ENCODE measurements at places on chromosomes 12 and 14.

DNA sequence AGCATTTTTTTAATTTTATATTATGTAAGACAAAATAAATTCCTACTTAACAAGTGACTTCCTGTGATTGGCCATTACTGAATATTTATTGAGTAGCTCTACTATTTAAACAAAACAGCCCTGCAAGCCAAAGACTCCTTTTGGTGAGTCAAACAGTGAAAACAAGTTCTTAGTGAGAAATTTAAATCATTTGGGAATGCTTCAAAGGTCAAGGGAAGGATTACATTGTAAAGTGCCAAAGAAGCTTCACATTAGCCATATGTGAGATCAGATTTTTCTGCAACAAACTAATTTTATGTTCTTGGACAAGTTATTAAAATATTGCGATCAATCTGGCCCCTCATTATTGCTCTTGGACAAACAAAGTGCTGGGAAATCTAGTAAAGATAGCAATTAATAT lies 795.4 kb upstream of the MGAT4C start:
- DNase-seq: no peak

- no peak for DNase-seq
Observed at GRCh38 chr12:118353721-118354120, 19.0 kb downstream of the TAOK3 start.

DNA sequence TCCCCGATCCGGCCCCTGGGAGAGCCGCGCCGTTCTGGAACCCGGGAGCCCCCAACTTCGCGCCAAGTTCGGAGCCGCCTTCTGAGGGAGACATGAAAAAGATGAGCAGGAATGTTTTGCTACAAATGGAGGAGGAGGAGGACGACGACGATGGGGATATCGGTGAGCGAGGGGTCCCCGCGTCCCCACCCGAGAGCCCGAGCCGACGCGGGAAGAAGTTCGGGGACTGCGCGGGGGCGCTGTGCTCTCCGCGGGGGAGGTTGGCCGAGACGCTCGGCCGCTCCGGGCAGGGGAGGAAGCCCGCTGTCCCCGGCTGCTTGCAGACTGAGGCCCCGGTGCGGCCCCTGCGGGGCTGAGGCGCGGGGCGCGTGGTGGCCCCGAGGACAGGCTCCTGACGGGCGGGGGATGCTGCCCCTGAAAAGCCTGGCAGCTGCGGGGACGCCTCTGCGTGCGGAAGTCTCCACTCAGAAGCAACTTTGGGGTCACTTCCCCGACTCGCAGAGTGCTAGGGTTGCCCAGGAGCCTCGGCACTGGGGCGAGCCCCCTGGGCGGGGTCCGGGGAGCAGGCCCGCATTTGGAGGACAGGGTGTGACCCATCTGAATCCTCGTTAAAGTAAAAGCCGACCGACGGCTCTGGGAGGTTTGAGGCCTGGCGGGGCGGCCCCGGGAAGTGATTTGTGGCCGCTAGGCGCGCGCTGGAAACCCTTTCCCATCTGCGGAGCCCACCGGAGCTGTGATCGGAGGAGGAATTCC lies 511 bp downstream of the ANO6 start:
- DNase-seq: peak; percentile 73

DNA sequence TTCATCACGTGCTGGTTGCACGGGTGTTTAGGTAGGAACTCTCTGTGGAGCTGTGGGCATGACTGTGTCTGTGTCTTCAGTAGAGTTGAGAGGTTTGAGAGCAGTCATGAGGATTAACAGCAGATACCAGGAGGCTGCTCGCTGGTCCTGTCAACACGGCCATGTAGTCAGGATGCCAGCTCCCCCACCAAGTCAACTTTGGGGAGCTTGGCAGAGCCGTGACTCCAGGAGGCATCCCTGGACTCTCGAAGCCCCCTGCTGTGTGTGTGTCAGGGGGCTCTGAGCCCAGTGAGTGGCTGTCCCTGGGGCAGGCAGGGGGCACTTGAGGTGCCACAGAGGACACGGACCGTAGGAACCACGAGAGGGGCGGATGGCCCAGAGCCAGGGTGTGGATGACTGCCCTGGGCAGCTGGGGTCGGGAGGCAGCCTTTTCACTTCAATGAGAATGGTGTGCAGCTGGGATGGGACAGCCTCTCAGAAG lies 7.2 kb upstream of the GPR132 start:
- no peak for DNase-seq

DNA sequence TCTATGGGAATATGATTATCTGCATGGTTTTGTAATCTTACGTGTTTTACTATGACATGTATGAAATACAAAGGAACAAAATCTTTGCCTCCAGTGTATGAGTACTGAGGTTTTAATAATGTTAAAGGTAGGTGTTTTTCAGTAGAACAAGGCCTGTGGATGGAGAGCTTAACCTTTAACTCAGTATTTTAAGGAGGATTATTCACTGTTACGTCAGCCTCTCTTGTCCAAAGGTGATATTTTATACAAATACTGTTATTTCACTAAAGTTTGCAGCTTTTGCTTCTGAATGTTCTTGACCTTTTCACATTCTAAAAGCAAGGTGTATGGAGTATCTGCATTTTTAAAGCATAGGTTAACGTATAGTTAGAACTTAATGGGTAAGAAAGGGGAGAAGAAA lies 195.3 kb downstream of the ERC1 start:
- DNase-seq: no peak

GRCh38 chr12:98714426-98714825 lies 69.3 kb downstream of the APAF1 start:
- no peak for DNase-seq

GRCh38 chr14:54756656-54757392 lies 145.8 kb downstream of the GCH1 start:
- DNase-seq: no peak

- DNase-seq: no peak
Observed at GRCh38 chr14:23380197-23380914, 3.5 kb downstream of the CMTM5 start.

DNA sequence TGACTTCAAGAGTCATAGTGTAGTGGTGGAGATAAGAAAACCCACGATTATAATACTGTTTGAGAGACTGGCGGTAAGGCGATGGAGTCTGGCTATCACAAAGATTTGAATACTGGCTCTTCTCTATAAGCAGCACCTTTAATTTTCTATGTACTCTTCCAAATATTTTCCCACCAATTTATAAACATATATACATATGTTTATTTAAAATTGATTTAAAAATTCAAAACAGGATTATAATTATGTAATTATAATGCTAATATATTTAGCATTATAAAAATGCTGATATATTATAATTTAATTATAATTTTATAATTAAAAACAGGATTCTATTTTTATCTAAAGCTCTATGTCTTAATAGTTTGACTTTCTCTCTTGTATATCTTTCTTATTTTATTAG lies 15.4 kb upstream of the DCD start:
- DNase-seq: no peak

- DNase-seq: no peak
Observed at GRCh38 chr14:87066221-87066817, 926.7 kb downstream of the GALC start.

- DNase-seq: no peak
Observed at GRCh38 chr14:71355324-71356201, 448.3 kb downstream of the PCNX1 start.

- no peak for DNase-seq
Observed at GRCh38 chr12:121955258-121956237, 37.2 kb downstream of the CFAP251 start.

DNA sequence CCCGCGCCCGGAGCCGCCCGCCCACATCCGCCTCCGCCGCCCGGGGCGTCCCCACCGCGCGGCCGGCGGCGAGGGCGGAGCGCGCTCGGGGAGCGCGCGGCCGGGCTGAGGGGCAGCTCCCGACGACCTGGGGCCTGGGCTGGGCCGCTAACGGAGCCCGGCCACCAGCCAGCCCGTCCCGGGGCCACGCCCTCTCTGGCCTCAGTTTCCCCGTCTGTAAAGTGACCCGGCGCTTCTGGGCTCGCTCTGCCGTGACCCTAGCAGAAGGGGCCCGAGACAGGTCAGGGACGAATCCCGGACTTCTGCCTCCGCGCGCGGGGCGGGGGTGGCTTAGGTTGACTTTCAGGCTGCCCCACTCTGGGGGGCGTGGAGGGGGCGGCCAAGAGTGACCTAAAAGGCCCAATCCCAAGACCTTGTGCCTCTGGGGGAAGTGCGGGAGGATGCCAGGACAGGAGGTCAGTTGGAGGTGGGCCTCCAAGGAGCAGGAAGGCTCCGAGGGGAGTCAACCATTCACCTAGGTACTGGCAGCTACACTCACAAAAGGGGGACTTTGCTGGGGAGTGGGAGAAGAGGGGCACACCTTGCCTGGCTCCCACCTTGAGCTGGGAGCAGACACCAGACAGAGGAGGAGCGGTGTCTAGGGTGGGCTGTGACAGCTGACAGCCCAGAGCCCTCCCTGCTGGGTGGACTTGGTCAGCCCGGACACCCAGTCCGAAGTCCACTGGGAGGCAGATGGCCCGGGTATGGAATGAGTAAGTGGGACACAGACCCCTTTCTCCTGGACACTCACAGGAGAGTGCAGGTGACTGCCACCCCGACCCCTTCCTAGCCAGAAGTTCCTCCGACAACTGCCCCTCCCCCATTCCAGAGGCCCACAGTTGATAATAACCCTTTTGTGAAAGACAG lies 486 bp upstream of the AKT1 start:
- peak; percentile 75 for DNase-seq

DNA sequence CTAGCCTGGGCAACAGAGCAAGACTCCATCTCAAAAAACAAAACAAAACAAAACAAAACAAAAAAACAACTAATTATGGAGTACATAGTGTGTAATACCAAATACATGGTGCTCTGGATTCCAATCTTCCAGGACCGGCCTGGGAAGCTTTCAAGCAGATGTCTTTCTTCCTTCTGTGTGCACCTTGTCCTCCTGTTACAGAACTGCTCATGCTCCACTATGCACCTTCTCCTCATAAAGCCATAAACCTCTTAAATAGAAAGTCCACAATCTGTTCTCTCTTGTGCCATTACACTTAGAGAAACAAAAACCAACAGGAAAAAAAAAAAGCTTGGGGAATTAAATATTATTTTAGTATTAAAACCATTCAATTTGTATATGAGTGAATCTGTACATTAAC lies 12.5 kb downstream of the MOK start:
- no peak for DNase-seq

- DNase-seq: no peak
Observed at GRCh38 chr14:91893007-91893406, 25.7 kb upstream of the TC2N start.

GRCh38 chr12:105461271-105461943 lies 130.9 kb downstream of the C12orf75 start:
- DNase-seq: no peak

DNA sequence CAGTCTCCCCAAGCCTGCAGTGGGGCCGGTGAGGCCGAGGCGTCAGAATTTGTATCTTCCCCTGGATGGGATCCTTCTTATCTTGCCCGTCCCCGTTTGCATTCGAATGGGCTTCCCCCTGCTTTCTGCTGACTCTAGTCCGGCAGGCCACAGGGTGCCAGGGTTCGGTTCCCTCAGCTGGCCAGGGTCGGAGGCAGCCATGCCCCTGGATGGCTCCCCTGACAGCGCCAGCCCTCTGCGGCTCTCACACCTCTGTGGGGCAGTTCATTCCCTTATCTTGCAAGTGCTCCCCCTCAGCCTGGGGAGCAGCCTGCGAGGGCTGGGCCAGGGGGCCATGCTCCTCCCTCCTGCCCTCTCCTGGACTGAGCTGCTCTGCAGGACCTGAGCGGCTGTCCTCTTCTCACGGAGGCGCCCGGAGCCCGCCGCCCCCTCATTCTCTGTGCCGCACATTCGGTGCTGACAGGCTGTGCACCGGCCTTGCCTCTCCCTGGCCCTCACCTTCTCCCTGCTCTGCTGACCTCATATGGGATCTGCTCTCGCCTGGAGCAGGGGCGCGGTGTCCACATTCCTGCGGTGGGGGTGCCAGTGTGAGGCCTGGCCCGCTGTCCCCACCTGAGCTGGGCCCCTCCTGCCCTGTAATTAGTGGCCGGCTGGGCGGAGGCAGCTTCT lies 32.8 kb downstream of the KIF26A start:
- no peak for DNase-seq

DNA sequence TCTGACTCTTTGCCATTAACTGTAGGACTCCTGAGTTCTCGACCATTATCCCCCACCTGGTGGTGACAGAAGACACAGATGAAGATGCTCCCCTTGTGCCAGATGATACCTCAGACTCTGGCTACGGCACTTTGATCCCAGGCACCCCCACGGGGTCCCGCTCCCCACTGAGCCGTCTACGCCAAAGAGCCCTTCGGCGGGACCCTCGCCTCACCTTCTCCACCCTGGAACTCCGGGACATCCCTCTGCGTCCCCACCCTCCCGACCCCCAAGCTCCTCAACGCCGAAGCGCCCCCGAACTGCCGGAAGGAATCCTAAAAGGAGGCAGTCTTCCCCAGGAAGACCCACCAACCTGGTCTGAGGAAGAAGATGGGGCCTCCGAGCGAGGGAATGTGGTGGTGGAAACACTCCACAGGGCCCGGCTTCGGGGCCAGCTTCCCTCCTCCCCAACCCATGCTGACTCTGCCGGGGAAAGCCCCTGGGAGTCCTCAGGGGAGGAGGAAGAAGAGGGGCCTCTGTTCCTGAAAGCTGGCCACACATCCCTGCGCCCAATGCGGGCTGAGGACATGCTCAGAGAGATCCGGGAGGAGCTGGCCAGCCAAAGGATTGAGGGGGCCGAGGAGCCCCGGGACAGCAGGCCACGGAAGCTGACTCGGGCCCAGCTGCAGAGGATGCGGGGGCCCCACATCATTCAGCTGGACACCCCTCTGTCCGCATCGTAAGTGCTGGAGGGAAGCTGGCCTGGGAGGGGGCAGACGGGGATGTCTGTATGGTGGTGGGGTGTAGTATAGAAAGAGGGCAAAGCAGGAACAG lies 14.4 kb downstream of the TNFRSF1A start:
- no peak for DNase-seq

- no peak for DNase-seq
Observed at GRCh38 chr12:78470354-78471195, 394.0 kb upstream of the SYT1 start.

GRCh38 chr12:83800022-83800421 lies 1112.6 kb downstream of the SLC6A15 start:
- DNase-seq: no peak

- no peak for DNase-seq
Observed at GRCh38 chr12:65902500-65902899, 78.2 kb downstream of the HMGA2 start.

DNA sequence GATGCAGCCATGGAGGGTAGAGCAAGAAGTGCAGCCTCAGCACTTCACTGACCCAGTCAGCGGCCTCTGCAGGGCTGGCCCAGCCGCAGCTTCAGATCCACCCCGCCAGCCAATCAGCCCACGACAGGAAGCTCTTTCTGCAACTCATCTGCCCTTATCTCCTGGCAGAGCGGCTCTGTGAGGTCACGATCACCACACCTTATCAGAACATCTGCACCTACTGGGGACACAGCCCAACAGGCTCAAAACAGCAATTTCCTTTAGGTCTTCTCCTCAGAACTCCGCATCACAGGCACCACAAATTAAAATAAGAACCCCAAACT lies 287.3 kb downstream of the BCL11B start:
- DNase-seq: no peak
